ENCODE measurements at places on chromosomes 16 and 17.

DNA sequence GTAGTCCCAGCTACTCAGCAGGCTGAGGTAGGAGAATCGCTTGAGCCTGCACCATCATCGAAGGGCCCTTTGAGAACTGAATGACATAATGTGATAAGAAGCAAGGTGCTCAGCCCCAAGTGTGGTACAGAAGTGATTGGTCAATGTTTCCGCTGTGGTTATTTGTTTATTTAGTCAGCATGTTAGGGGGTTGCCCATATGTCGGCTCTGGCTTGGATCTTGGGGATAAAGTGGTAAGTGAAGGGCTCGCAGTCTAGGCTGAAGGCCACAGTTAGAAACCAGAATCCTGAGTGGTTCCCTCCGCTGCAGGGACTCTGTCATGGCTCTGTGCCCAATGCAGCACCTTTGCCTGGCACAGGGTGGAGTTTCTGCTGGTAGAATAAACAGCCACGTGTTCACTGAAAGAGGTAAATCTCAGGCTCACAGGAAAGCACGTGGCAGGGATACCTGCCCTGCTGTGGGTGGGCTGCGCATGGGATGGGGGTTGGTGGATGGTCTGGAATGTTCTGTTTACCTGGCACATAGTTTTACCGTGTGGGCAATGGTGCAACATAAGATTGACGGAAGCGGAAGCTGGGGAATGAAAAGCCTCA, 35.4 kb downstream of the SYT17 start:
- no peak for DNase-seq

- no peak for DNase-seq
Measured at GRCh38 chr16:10681310-10682308, 13.1 kb downstream of the TEKT5 start.

- DNase-seq, result no peak
Measured at GRCh38 chr17:8618825-8619224, 11.7 kb downstream of the MYH10 start.

DNA sequence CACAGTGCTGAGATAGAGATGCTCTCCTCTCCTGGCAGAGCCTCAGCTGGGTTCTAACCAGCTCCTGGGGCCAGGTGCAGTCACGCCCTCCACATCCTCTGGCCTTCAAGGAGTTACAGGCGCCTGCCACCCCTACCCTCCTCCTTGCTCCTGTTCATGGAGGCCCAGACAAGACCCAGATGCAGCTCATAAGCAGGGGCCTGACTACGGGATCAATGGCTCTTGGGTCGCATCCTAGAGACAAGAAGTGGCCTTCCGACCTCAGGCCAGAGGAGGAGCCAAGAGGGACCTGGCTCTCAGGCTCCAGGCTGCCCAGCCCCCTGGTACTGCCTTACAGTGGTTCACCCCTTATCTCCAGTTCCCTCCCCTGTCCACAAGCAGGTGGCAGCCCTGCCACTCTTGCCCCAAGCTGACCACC, 23.0 kb downstream of the ARHGAP27 start:
- DNase-seq, result no peak

GRCh38 chr17:42410319-42410685, 12.8 kb downstream of the CAVIN1 start:
- DNase-seq, result no peak

- DNase-seq, result no peak
Measured at GRCh38 chr16:23692190-23692837, 13.6 kb downstream of the PLK1 start.

GRCh38 chr17:67107811-67108775, 63.7 kb downstream of the CACNG1 start:
- peak; percentile 49 for DNase-seq

DNA sequence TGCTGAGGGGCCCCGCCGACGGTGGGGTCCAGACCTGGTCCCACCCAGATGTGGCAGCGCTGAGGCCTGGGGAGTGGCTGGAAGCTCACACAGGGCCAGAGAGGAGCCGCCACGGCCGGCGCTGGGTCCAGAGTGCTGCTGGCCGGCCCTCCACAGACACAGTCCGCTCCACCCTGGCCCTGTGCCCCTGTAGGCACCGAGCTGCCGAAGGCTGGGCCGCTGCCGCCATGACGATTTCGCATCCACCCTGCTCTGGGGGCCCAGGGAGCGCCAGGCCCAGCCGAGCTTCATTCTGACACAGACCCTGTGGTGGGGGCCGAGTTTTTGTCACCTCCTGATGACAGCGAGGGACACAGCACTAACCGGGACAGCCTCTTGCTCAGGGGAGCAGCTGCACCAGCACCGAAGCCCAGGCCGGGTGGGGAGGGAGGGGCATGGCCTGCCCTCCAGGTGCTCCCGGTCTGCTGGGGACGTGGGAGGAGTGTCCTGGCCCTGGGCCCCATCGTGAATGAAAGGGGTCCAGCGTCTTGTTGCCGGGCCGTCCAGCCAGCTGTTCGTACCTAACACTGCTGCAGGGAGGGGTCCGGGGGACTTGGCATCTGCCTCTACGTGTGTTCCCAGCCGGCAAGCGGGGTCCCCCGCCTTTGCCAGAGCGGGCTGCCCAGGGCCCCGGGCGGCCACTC, 27.1 kb upstream of the SSTR5 start:
- no peak for DNase-seq

DNA sequence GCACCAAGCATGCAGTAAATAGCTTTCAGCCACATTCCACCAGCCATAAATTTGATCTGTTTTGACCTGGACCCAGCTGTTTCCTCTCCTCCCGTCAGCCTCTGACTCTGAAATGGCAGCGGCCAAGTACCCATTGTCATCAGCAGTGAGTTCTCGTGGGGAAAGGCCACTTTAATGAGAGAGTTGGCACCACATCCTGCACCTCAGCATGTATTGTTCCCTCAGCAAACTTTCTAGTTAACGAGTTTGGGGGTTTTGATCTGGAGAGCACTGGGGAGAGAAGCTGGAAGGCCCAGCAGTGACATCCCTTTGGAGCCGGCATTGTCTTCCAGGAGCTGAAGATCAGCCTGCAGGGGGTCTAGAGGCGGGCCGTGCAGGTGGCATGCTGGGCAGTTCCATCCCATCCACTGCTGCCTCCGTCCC, 84.9 kb downstream of the RPA1 start:
- DNase-seq, result no peak

- no peak for DNase-seq
Measured at GRCh38 chr16:81189100-81189664, 49.3 kb upstream of the BCO1 start.

Data from fibroblast of upper back skin (primary cell).